Esophagus squamous epithelium (tissue), 5 donors: ENCODE measurements at places on chromosomes 13 and 19.

GRCh38 chr13:81917810-81918209 is 1576.9 kb upstream of the SPRY2 start:
- no peak for DNase-seq

- DNase-seq, result no peak
Observed at GRCh38 chr13:39563470-39563735, 39.6 kb downstream of the LHFPL6 start.

GRCh38 chr13:112053167-112053743 is 13.7 kb upstream of the SOX1 start:
- no peak for DNase-seq

DNA sequence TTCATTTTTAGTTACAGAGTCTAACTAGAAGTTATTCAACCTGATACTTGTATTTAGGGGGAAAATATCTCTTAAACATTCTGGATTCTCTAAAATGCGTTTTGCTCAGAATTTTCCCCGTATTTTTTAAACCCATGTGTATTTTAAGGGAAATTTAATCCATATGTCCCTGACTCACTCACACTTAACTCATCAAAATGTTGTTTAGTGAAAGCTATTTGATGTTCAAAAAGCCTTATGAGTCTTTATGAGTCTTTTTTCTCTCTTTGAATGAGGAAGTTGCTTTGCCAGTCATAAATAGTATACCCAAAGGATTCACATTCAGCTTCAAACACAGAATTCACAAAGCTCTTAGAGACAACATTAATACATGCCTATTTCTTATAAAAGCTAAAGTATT is 16.4 kb downstream of the MAB21L1 start:
- DNase-seq, result no peak

DNA sequence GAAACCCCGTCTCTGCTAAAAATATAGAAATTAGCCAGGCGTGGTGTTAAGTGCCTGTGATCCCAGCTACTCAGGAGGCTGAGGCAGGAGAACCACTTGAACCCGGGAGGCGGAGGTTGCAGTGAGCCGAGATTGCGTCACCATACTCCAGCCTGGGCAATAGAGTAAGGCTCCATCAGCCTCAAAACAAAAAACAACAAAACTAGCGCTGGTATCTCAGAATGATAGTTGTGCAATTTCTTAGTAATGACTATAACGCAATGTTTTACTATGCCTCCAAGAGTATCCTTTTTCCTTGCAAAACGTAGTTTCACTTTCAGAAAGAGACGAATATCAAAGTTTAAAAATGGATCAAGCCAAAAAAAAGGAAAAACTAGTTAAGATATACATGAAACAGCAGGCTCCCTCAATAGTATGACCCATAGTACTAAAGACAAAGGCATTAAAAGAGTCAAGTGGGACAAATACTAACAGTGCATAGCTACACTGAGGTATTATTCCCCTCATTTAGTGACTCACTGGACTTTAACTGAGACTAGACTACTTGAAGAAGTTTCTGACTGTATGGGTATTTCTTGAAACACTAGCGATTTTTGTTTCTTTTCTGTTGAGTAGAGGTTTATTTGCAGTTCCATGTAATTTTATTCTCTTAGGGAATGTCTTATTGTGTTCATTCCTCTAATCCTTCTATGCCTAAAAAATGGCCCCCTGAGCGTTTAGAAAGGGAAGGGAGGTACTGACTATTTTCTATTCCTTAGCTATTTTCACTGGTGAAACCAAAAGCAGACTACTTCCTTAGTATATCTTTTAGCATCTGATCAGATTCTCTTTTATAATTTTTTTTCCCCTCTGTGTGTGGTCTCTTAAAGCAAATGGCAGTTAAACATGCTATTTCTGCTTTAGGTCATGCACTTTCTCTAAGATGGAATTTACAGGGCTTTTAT is 10.4 kb upstream of the ITM2B start:
- no peak for DNase-seq

GRCh38 chr13:32126278-32126677 is 94.7 kb downstream of the FRY start:
- no peak for DNase-seq

- DNase-seq, result no peak
Observed at GRCh38 chr13:39462428-39462827, 140.6 kb downstream of the LHFPL6 start.

DNA sequence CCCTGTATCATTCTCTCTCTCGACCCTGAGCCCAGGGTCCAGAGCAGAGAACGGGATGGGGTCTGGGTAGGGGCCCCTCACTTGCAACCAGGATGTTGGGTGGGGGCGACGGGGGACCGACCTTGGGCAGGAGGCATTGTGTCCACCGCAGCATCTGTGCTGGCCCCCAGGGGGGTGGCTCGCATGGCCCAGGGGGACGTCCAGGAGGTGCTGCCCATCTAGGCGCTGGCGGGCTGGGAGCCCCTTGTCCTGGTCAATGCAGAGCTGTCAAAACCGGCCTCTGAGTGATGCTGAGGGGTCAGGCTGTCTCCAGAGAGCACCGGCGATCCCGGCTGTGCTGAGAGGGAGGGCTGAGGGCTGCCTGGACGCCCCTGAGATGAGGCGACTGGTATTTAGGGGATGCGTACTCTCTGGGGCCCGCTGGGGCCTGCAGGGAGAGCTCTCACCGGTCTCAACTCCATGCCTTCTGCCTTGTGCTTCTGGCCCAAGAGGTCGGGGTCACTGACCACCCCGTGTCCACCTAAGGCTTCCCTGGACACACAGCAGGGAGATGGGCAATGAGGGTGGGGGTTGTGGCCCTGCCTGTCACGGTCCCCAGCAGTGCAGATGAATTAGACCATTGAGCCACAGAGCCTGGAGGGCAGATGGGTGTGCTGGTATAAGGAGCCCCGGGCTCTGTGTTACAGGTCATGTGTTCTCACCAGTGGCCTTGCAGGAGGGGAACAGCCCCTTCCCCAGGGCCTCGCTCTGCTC is 8.6 kb downstream of the RPS9 start:
- no peak for DNase-seq

DNA sequence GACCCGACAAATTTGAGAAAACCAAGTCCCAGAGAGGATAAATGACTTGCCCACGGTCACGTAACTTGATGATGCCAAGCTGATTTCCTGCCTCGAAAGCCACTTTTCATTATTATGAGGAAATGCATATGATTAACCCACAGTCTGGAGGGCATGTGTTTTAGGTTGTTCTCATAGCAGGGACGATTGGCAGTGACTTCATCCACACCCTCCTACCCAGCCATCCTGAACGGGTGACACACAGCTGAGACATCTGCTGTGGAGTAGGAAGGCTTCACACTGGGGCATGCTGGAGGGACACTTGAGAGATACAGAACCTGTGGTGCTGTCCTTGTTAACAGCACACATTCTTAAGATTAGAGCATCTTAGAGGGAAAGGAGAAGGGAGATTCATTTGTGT is 65.4 kb upstream of the WDFY2 start:
- no peak for DNase-seq

GRCh38 chr13:26716984-26717383 is 43.6 kb downstream of the GPR12 start:
- no peak for DNase-seq

DNA sequence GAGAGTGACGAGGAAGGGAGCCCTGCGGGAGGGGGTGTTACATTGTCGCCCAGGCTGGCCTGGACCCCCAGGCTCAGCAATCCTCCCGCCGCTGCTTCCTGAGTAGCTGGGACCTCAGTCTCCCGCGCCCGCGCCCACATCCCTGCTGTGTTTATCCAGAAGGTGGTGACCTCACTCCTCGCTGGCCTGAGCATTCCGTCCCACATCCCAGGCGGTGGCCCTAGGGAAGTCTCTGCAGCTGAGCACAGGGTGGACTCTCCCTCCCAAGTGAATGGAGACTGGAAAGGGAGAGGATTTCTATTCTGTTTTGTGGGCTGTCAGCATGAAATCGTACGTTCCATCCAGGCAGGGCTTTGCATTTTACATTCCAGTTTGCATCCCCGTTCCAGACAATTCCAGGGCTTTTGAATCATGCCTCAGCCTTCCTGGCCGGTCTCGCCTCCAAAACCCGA is 401 bp upstream of the ZNF765 start:
- DNase-seq, result no peak

DNA sequence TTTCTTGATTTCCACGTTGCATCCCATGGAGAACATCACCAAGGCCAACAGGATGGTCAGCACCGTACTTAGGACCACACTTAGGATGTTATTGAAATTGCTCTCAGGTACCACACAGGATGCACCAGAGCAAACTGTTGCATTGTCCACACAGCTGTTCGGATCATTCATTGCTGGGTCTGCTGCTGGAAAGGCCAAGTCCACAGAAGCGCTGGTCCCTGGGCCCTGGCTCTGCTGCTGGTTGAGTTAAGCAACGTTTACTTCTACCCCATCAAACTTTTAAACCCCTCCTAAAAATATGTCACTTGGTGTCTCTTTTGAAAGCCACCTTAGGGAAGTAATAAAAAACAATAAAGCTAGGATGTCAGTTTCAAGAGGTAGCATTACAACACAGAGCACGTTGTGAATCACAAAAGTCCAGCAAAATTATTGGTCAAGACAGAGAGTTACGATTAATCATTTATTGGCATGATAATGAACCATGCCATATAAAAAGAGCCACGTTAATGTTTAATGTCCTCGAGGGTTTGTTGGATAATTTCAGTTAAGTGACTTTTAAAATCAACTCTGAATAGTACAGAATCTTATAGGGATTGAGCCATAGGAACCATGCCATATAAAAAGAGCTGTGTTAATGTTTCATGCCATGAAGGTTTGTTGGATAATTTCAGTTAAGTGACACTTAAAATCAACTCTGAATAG is at the start of gene SLC10A2:
SLC10A2 (minus strand) TSS at position 339 of the 702 bp plus-strand sequence; CDS start at position 171, 168 bp downstream.
- DNase-seq, result no peak

- no peak for DNase-seq
Observed at GRCh38 chr19:39264306-39265290, 3.6 kb upstream of the IFNL2 start.

- no peak for DNase-seq
Observed at GRCh38 chr19:18097993-18098890, 664 bp downstream of the MAST3 start.

DNA sequence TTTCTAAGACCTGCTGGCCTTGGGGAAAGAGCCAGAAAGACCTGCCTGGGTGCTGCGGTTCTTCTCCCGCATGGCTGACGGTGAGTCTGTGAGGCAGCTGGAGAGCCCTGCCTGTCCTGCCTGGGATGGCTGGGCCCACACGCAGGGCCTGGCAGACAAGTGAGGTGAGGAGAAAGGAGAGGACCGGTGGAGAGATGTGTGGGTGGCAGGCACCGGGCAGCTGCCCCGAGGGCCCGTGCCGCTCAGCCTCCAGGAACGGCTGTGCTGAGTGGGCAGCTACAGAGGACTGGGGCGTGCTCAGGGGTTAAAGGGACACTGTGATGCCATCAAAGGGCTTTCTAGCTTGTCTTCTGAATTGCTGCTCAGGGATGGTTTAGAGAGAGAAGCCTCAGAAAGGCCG is 53.8 kb downstream of the MLLT1 start:
- no peak for DNase-seq

DNA sequence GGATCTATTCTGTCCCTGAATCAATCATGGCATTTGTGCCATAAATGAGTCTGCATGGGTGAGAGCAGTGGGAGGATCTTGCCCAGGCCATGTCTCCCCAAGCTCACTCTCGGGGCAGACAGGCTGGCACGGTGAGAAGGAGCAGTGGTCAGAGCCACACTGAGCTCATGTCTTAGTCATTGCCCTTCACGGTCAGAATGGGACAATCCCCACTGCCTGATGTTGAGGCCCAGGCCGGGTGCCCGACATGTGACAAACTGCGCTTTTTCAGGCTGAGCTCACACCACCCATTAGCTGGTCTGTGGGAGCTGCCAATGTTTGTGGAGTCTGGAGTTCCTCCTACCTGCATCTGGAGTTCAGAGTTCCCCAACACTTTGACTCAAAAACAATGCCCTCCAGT is 481.9 kb downstream of the COG6 start:
- no peak for DNase-seq

GRCh38 chr13:45718063-45718462 is 15.9 kb downstream of the CBY2 start:
- no peak for DNase-seq

GRCh38 chr13:99995589-99996380 is 14.2 kb downstream of the ZIC2 start:
- DNase-seq, result no peak

- no peak for DNase-seq
Observed at GRCh38 chr19:9528757-9529336, 9.6 kb downstream of the ZNF426 start.
